Common myeloid progenitor, CD34-positive (primary cell): ENCODE measurements at places on chromosomes 16 and 17.

DNA sequence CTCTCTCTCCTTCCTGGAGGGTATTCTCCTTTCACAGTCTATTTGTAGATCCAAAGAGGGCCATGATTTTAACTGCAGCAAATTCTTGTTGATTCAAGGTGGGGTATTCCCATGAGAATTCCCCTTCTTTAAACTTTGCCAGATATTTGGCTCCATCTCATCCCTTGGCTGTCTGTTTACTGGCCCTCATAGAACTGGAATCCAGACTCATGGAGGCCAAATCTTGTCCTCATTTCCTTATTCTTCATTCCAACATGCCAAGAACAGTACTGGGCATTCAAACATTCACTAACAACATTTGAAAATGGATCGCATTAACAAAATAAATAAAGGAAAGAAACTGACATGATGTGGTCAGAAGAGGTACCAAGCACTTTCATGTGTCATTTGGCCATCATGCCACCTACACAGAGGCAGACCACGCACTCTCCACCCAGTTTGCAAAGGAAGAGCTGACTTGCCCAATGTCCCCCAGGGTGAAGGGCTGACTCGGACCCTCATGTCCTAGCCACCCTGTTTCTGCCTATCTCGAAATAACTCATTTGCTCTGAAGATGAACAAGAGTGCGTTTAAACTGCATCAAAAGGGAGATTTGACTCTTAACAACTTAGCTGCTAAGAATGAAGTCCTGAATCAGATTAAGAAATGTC, 23.1 kb upstream of the SLC35B1 start:
- DNase-seq = no peak

DNA sequence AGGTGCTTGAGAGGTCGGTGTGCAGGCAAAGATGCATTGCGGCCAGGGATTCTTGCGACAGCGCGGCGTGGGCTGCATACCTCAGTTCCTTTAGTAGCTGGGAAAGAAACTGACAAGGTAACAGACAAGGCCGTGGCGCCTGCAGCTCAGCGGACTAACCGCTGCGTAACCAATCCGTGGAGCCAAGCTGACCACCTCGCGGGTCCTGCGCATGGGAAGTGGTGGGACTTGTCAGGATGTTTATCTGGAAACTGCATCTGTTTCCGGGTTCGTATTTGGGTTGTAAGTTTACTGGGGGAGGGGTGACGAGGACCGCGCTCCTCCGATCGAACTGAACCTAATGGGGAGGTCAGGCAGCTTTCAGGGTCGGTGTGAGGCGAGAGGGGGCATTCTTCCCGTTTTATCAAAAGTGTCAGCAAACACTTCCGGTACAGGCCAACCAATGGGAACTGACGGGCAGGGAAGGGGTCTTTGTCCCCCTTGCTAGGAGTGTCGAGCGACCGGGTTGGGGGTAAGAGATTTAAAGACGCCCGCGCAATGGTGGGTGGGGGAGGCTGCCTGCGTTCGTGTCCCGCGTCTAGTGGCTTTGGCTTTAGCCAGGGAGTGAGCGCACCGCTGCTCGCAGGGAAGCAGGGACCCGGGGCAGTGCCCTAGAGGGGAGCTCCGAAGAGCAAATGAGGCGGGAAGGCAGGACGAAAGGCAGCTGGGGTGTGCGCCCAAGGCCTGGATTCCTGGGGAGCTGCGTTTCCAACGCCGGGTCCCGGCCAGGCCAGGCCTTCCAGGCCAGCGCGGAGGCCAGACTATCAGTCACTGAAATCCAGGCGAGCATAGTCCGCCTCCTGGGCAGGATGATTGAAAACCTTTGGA, 7.0 kb downstream of the IRX6 start:
- DNase-seq = peak; percentile 57

GRCh38 chr16:11461595-11461990, 116.3 kb downstream of the RMI2 start:
- no peak for DNase-seq

DNA sequence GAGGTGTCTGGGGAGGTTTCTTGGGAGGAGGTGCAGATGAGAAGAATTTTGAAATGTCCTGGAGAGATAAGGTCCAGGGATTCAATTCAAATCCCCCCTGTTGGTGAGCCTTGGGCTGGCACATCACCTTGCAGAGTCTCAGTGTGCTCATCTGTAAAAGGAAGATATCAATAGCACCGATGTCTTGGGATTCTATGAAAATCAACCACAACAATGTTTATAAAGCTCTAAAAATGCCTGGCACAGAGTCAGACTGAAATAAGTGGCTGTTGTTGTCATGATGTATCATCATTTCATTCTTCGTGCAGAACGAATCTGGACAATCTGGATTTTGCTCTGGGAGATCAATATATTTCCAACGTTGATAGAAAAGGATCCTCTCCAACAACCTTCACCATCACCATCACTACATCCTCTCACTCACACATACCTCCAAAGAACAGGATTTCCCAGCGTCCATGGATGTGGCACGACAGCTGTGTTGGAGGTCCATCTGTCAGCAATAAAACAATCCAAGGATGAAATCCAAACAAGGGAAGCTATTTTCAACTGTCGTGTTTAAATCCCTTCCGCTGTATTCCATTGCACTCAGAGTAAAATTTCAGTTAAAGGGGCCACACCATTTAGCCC, 393.7 kb upstream of the DYNLRB2 start:
- no peak for DNase-seq

DNA sequence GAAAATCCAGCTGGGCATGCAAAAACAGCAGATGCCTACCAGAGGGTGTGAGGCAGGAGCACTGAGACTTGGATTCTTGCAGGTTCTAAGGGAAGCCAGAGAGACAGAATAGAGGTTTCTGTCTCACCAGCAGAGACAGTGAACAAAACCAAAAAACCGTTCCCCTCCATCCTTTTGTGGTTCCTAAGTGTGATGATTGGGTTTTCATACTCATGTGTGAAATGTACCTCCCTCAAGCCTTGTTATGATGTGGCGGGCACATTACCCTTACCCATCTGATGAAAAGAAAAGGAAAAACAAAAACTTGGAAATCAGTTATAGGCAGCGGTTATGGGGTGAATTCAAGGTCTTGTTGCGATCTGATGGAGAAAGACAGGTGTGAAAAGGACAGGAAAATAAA, 172.6 kb upstream of the CDH13 start:
- DNase-seq = no peak

GRCh38 chr17:27462714-27463113, 6.5 kb downstream of the KSR1 start:
- no peak for DNase-seq

DNA sequence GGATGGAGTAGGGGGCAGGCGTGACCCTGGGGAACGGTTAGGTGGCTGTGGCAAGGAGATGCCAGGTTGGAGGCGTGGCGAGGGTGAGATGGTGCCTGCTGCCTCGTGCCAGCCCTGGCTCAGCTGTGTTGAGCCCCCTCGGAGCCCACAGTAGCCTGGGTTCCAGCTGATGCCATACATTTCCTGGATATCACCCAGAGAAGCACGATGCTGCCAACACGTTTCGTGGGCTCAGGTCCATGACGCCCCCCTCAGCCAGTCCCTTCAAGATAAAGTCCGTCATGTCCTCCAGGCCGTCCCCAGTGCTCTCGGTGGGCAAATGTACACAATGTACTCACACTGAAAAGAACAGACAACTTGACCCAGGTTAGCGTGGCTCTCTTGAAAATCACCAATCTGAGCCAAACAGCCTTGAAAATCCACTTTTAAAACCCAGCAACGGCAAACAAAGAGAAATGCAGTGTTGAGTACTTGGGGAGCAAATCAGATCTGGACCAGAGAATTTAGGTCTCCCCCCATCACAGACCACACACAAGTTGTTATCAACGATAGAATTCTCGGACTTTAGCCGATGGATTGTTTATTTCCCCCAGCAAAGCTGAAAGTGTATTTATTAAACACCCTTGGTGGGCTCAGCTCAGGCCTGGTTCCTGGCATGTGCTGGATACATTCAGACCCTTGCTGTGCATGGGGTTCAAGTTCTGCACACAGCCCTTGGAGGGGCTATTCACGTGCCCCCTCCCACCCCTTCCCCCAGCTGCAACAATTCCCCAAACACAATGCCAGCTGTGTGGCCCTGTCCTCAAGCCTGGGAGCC, 102.8 kb upstream of the PLCG2 start:
- DNase-seq = no peak

- DNase-seq = peak; percentile 68
Observed at GRCh38 chr17:14813649-14814370, 451.3 kb downstream of the PMP22 start.

DNA sequence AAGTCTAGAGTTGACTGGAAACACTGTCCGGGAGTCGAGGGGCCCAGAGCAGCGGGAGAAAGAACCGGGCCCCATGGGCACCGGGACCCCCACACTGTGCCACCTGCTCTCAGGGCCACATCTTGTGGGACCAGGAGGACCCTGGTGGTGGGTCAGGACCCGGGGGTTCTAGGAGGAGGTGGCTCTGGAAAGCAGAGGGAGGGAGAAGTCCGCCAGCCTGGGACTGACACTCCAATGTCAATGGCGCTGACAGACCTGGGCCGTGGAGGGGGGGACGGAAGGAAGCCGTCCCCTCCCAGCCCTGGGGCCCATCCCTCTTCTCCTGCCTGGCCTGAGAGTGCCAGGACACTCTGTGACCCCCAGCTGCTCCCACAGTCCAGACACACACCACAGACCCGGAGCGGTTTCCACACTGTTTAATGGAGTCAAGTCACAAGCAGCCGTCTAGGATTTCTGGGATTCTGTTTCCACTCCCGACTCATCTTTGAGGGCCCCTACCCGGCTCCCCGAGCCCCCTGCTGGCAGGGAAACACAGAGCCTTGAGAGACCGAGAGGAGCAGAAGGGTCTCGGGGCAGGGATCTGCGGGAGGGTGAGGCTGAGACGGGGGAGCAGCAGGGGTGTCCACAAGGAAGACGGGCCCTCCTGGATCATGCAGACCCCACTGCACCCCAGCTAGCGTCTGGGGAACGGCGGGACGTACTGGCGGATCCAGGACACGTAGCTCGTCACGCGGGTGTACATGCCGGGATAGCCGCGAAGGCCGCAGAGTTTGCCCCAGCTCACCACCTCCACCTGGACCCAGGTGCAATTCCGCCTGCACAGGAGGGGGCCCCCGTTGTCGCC, 23.5 kb upstream of the UBE2I start:
- no peak for DNase-seq

- no peak for DNase-seq
Observed at GRCh38 chr17:48504953-48505352, 25.9 kb downstream of the HOXB1 start.

GRCh38 chr17:57455063-57455914, 199.0 kb downstream of the MSI2 start:
- peak; percentile 100 for DNase-seq

DNA sequence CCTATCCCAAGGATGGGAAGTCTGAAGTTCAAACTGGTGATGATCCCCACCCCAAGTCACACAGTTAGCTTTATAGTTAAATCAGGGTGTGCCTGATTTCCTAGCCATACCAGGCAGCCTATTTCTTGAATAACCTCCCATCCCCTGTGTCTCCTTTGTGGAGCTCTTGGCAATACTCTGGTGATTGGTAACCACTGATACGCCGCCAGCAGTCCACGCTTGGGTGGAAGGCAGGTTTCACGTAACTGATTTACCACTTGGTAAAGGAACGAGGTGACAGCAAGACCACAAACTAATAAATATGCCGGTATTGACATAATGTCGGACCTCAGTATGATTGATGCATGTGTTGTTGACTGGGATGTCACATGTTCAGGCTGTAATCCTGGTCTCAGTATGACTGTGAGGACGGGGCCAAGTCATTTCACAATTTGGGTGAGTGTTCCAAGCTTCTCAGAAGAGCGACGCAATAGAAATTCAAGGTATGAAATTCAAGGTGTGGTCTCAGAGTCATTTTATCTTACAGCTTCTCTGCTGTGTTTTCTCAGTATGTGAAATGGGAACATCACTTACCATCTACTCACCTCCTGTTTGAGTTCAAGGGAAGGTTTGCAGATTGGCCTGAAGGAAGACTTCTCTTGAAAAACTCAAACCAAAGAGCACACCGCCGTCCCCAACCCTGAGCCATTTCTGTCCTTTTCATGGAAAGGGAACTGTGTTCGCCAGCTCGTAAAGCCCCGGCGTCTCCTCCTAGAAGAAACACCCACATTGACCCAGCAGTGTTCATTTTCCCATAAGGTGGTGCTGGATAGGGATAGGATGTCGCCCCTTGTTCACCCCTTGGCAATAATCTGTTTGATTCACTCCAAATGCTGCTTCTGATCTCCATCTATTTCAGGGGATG, 678.9 kb downstream of the WWOX start:
- DNase-seq = no peak

- peak; percentile 49 for DNase-seq
Observed at GRCh38 chr17:81002409-81003361, 11.0 kb downstream of the CHMP6 start.

GRCh38 chr16:50462793-50463507, 85.2 kb upstream of the NKD1 start:
- no peak for DNase-seq

DNA sequence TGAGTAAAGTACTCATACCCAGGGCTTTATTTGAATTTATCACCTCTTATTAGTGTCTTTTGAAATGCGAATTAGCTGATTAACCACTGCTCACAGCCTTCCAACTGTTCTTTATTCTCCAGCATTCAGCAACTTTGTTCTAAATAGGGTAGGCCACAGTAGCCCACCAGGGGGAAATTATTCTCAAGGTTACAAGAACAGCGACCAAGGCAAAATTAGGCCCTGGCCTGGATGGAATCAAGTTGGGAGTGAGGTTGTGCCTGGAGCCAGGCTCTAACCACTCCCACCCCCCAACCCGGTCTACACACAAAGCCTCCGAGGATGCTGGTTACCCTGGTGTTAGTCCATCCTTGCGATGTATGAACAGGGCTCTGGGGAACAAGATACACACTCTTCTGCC, 245.5 kb downstream of the STX8 start:
- no peak for DNase-seq

GRCh38 chr17:44113868-44114840, 9.3 kb downstream of the HDAC5 start:
- DNase-seq = no peak

DNA sequence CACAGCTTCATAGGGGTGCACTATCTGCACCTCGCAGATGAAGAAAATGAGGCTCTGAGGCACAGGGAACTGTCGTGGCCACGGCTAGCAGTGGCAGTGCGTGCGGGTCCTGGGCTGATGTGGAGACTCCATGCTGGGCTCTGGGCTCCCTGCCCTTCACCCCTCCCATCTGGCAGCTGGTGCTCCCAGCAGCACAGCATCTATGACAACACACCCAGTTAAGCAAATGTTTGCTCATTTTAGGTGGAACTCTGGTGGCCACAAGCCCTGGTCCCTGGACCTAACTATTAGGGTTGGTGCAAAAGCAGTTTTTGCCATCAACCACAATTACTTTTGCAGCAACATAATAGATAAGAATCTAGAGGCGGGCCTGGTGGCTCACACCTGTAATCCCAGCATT, 30.9 kb downstream of the IFT140 start:
- DNase-seq = no peak

- DNase-seq = no peak
Observed at GRCh38 chr17:69250641-69251040, 22.0 kb upstream of the ABCA10 start.

GRCh38 chr17:74767111-74767516, 9.0 kb downstream of the NAT9 start:
- no peak for DNase-seq
